Naive thymus-derived CD4-positive, alpha-beta T cell (primary cell): ENCODE measurements at places on chromosomes 2 and 18. TPM values are rescaled to one million over a fixed set of nuclear protein-coding genes. Genes with fewer than 3 reads are reported as not detected.

- no peak for DNase-seq
Measured at GRCh38 chr2:232888839-232889529, 18.9 kb downstream of the SNORC start.

- no peak for DNase-seq
Measured at GRCh38 chr18:64513401-64513800, 364.5 kb upstream of the LINC00305 start.

GRCh38 chr2:68730828-68731227 lies 3.8 kb upstream of the ARHGAP25 start:
- DNase-seq = no peak

GRCh38 chr2:225757248-225757647 lies 357.7 kb downstream of the NYAP2 start:
- DNase-seq = no peak

- no peak for DNase-seq
Measured at GRCh38 chr2:66888791-66889631, 454.1 kb downstream of the MEIS1 start.

GRCh38 chr18:9906481-9906880 lies 7.3 kb upstream of the VAPA start:
- no peak for DNase-seq

GRCh38 chr2:8543383-8544170 lies 138.3 kb upstream of the ID2 start:
- no peak for DNase-seq

RAB6C gene
- total RNA-seq = not detected

BZW1 gene
- total RNA-seq = 127 TPM

- peak; percentile 56 for DNase-seq
Measured at GRCh38 chr2:26299471-26300101, 46.4 kb upstream of the SELENOI start.

PTPN18 gene
- 83.5 and 85.7 TPM in 2 replicates for total RNA-seq

GRCh38 chr2:36351736-36352349 lies 3.7 kb upstream of the CRIM1 start:
- peak; percentile 31 for DNase-seq

UGT1A6 gene
- not detected in 2 replicates for total RNA-seq

DNA sequence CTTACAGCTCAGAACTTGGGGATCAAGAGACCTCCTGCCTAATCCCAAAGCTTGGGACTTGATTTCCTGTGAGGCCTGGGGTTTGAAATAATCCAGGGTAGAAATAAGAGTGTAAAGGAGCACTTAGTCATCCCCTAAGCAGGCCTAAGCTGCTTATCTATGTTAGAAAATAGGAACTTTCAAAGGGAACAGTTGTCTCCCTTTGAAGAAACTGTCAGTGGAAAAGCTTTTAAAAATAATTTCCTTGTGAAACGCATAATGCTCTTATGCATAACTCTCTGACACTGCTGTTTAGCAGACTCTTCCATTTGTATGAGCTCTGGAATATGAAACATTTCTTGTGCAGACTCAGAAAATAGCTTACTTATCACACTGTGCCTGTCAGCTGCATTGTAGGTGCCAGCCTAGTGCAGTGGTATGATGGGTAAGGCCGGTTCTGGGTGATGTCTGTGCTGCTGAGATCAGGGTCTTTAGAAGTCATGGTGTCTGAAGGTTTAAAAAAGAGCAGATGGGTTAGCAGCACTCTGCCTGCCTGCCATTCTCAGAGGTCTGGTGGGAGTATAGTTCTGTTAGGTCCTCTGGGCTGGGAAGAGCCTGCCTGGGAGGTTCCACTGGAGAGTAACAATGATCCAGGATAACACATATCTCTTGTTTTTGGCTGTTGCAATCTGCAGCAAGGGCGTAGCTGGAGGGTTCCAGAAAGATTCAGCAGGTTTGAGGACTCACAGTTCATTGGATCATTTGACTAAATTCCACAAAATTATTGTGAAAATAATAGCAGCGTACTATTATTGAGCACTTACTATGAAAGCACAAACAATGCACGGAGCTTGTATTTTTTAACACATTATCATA lies 283.2 kb upstream of the MEX3C start:
- no peak for DNase-seq

NAT8 gene
- not detected in 2 replicates for total RNA-seq

- no peak for DNase-seq
Measured at GRCh38 chr2:206396211-206396610, 47.1 kb upstream of the ADAM23 start.

DNA sequence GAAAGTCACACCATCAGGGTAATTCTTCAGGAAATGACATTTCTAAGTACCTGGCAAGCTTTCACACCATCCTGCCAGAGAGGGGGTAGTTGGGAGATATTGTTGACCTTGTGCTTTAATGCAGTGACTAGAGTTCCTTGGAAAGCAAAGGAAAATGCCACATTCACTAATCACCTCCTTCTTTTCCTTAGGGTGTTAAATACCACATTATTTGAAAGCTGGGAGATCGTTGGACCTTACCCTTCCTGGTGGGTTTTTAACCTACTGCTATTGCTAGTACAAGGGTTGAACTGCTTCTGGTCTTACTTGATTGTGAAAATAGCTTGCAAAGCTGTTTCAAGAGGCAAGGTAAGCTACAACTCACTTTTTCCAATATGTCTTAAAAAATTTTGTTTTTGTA lies 37.0 kb upstream of the NOSTRIN start:
- DNase-seq = no peak

GRCh38 chr18:10062302-10063300 lies 148.8 kb downstream of the VAPA start:
- DNase-seq = no peak

BCL11A gene
- 2.1 TPM for total RNA-seq

DNA sequence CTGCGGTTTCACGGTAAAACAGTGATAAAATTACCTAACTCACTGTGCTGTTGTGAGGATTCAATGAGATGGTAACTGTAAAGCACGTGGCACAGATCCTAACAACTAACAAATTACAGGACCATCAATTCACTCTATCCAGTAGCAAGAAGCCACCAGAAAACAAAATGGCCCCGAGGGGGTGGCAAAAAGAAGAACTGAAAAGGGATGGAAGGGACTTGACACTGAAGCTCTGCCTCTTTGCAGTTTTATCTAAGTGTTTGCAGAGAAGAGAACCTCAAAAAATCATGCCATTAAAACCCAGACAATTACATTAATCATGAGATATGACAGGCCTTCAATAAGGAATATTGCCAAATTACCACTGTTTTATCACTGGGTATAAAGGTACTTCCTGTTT lies 46.7 kb downstream of the IRS1 start:
- no peak for DNase-seq

TWIST2 gene
- not detected in 2 replicates for total RNA-seq

SCRN3 gene
- total RNA-seq = 12.3 TPM

- DNase-seq = no peak
Measured at GRCh38 chr2:7780321-7780720, 863.1 kb downstream of the RNF144A start.

- no peak for DNase-seq
Measured at GRCh38 chr2:111199840-111200239, 79.1 kb downstream of the BCL2L11 start.

DNA sequence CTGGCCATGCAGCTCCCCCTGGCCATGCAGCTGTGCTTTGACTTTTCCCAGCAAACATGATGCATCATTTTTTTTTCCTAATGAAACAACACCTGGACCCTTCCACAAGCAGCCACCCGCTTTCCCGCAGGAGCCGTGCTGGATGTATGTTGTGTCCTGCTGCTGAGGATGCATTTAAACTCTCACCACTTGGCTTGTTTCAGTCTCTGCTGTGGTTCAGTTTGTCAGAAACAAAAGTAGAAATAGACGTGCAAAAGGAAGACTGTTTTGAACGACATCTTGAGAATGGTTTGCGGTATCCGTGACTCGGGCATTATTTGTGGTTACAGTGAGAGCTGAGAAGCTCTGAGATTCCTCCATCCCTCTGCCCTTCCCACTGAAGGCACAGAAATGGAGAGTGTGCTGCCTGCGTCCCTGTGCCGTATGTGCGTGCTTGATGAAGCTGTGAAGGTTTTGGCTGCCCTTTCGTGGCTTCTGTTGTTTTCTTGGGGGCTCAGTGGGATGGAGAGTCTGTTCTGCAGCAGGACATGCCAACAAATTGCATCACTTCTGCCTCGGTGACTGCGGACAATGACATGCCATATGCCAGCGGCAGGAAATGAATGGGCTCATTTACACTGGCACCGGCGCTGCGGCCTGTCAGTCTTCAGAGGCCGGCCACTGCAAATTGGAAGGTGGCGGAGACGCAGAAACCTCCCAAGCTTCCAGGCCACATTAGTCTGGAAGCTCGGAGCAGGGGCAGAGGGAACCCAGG lies 417.7 kb upstream of the SALL3 start:
- no peak for DNase-seq

DNA sequence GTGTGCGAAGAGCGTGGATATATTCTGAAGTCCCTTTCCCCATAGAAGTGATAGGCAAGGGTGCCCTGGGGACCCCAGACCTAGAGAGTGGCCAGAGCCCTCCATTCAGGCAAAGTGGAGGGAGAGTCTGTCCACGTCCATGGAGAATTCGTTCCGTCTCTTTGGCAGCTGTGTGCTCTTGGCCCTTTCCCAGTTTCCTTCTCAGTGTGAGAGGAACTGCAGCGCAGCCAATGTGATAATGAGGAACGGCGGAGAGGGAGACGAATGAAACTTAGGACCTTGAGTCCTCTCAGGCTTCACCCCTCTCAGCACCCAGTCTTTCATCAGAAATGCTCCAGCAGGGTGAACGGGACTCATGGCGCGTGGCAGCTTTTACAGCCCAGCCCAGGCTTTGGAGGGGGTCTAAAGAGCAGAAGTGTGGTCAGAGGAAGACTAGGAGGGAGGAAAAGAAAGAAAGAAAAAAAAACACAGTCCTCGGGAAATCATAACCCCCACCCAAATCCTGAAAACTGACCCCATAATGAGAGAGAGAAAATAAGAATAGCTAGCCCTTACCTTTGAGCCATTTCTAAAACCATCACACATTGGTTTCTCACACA lies 95.0 kb upstream of the RIOK3 start:
- no peak for DNase-seq

GRCh38 chr2:231186325-231186724 lies 12.1 kb upstream of the ARMC9 start:
- DNase-seq = no peak
